Trophoblast cell (in vitro differentiated cells and primary cell): ENCODE measurements at places on chromosomes 5 and 9.

GRCh38 chr5:124752854-124753720, 6.6 kb upstream of the ZNF608 start:
- H3K27me3 ChIP-seq = no peaks in the 10 kb centered on the region
- peaks cover 2% of the 10 kb centered on the region for H3K4me1 ChIP-seq
- no peak overlapping the region for H3K4me3 ChIP-seq
- no peak overlapping the region for H3K27ac ChIP-seq
- H3K36me3 ChIP-seq = no peaks in the 10 kb centered on the region

DNA sequence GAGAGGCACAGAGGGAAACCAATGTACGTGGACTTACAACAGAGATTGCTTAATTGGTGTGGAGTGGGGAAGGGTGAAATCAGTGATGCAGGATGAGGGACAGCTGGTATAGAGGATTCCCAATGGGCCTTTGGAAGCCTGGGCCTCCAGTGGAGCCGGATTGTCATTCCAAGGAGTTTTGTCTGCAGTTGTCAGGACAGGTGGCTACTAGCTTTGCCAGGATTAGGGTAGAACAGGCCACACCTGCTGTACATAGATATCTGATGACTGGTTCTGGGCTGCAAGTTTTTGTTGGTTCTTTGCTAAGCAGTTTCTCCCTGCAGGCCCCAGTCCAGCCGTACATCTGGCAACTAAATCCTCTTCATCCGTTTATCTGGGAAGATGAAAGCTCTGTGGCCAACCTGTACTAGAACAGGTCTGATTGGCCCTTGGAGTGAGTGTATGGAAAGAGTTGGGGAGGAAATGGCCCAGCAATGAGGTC, 4.2 kb downstream of the SKP2 start:
- no peaks in the 10 kb centered on the region for H3K27me3 ChIP-seq
- H3K36me3 ChIP-seq = peaks cover 12% of the 10 kb centered on the region
- no peak overlapping the region for H3K4me3 ChIP-seq
- H3K4me1 ChIP-seq = peaks cover 40% of the 10 kb centered on the region

DNA sequence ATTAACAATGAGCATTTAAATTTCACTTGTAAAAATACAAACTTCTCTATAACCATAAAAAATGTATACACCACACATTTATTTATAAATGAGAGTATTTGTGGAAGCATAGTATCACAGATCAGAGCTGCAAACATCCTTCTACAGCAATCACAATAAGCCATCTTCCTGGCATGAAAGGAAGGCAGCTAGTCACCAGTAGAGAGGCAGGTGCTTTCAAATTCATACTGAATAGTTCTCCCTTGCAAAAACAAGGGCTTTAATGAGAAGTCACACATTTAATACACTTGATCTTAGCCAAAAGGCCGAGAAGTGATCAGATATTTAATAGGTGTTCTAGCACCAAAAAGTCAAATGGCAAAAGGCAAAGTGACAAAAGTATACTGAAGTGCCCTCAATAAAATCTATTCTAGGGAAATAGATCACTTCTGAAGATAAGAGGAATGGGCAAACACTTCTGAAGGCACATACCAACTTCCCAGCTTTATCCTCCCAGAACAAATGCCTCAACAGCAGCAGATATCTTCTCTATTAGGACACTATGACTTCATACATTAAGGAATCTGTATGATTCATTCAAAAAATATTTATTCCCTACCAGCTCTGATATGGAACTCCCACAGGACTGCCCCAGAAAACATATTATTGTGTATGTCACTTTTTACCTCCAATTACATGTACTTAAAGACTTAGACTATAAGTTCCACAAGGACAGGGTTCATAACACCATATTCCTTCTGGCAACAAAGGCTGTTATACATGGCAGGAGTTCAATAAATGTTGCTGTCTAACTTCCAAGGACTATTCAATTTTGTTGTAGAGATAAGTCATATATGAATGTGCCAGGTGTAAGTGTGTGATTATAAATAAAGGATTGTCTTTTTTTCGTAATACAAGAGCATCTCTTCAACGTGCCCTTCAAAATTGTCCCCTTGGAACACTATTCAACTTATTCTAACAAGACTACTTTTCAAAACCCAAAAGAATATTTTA, 31.7 kb downstream of the MAPKAP1 start:
- no peaks in the 10 kb centered on the region for H3K27me3 ChIP-seq
- no peaks in the 10 kb centered on the region for H3K4me1 ChIP-seq
- H3K27ac ChIP-seq = no peak overlapping the region
- H3K36me3 ChIP-seq = no peaks in the 10 kb centered on the region
- DNase-seq = peak; percentile 66

DNA sequence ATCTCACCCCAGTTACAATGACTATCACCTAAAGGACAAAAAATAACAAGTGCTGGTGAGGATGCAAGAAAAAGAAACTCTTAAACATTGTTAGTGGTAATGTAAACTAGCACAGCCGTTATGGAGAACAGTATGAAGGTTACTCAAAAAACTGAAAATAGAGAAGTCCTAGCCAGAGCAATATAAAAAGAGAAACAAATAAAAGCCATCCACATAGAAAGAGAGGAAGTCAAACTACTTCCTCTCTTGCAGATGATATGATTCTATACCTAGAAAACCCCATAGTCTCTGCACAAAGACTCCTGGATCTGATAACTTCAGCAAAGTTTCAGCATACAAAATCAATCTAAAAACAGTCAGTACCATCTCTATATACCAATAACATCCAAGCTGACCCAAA, 221.5 kb upstream of the FAM174A start:
- no peaks in the 10 kb centered on the region for H3K36me3 ChIP-seq
- no peak for DNase-seq
- no peaks in the 10 kb centered on the region for H3K27me3 ChIP-seq
- H3K27ac ChIP-seq = no peak overlapping the region

DNA sequence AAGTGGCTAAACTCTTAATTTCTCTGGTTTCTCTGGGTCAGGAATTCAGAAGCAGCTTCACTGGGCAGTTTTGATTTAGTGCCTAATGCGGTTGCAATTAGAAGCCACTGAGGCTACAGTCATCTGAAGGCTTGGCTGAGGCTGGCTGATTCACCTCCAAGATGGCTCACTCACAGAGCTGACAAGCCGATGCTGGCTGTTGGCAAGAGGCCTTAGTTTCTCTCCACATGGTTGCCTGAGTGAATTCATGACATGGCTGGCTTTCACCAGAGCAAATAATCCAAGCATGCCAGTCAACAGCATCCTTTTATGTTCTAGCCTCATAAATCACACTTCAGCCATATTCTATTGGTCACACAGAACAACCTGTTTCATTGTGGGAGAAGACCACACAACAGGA, 2.8 kb upstream of the CDK7 start:
- H3K27ac ChIP-seq = no peak overlapping the region
- no peaks in the 10 kb centered on the region for H3K4me1 ChIP-seq
- H3K27me3 ChIP-seq = no peaks in the 10 kb centered on the region
- H3K4me3 ChIP-seq = no peak overlapping the region
- peaks cover 5% of the 10 kb centered on the region for H3K36me3 ChIP-seq

- no peaks in the 10 kb centered on the region for H3K27me3 ChIP-seq
- DNase-seq = no peak
- no peak overlapping the region for H3K4me3 ChIP-seq
- H3K36me3 ChIP-seq = peaks cover 58% of the 10 kb centered on the region
- H3K27ac ChIP-seq = no peak overlapping the region
- no peaks in the 10 kb centered on the region for H3K4me1 ChIP-seq
Observed at GRCh38 chr5:150530951-150531588, 23.1 kb downstream of the NDST1 start.

GRCh38 chr5:68419637-68420452, 204.3 kb downstream of the PIK3R1 start:
- H3K27me3 ChIP-seq = no peaks in the 10 kb centered on the region
- peak overlapping the region; percentile 95 for H3K27ac ChIP-seq
- H3K4me1 ChIP-seq = peaks cover 39% of the 10 kb centered on the region

- no peak overlapping the region for H3K27ac ChIP-seq
- H3K4me1 ChIP-seq = no peaks in the 10 kb centered on the region
- no peak for DNase-seq
- no peak overlapping the region for H3K4me3 ChIP-seq
- H3K36me3 ChIP-seq = no peaks in the 10 kb centered on the region
Observed at GRCh38 chr9:25935188-25935587, 256.9 kb upstream of the TUSC1 start.
